ENCODE measurements at places on chromosomes 1 and 21.

- DNase-seq = no peak
These were observed 514.5 kb downstream of the NPHP4 start for GRCh38 chr1:5477716-5478115.

- no peak for DNase-seq
These were observed 178.0 kb downstream of the CAMTA1 start for GRCh38 chr1:6962996-6963911.

- no peak for DNase-seq
These were observed 58.1 kb downstream of the SCCPDH start for GRCh38 chr1:246782120-246782900.

DNA sequence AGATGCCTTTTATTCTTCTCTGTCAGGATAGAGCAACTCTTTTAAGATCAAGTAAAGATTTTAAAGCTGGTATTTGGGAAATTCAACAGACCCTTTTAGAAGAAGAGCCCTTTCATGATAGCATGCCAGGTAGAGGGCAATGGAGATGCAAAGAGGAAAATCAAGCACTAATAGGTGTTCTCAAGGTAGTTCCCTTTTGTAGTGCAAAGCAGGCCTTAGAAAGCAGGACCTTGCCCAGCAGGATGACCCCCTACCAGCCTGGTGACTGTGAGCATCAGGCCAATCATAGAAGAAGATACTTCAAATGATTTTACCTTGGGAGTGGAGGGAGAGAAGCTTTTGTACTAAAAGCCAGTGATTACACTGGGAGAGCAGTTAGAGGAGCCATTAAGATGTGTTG is 381.4 kb upstream of the ZRANB2 start:
- no peak for DNase-seq

DNA sequence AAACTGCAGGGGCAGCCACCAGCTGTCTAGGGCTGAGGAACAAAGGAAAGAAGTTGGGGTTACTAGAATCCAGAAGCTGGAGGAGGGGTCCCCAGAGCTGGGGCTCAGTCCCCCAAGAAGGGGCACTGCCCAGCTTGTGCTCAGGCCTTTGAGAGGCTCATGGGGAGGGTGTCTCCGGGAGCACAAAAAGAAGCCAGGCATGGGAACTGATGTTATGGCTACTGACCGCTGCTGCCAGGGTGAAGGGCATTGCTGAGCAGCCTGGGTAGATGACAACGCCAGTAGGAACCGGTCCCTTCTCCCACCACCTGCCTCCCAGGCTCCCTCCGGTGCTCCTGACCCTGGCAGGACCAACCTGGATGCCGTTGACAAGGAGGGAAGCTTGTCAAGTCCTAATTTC is 762.5 kb upstream of the TPTE start:
- DNase-seq = no peak

DNA sequence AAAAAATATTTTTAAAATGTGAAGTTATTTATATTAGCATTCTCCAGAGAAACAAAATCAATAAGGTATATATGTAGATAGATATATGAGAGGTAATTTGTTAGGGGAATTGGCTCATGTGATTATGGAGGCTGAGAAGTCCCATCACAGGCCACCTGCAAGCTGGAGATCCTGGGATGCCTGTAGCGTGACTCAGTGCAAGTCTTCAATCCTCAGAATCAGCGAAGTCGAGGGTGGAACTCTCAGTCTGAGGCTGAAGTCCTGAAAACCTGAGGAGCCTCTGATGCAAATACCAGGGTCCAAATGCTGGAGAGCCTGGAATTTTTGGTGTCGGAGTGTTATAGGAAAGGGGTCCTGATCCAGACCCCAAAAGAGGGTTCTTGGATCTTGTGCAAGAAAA is 658.5 kb downstream of the USP25 start:
- DNase-seq = no peak

DNA sequence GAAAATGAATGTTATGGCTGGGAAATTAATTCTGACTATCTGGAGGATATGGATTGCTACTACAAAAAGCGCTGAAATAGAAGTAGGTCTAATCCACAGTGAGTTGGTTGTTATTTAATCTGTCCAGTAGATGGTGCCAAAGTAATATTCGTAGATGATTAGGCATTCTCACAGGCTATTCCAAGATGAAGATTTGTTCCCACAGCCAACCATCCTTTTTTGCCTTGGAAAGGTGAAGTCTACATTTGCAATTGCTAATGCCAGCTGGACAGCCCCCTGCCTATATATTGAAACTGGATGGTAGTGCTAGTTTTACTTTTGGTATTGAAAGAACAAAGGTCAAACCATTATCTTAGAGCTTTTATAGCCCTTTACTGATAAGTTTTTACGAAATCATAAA is 43.8 kb downstream of the RBM11 start:
- DNase-seq = no peak

GRCh38 chr1:74976491-74976890 is 157.7 kb upstream of the LHX8 start:
- no peak for DNase-seq

GRCh38 chr1:110636149-110636935 is 30.2 kb upstream of the KCNA2 start:
- DNase-seq = no peak

GRCh38 chr1:147283011-147283410 is 40.5 kb downstream of the CHD1L start:
- DNase-seq = no peak

GRCh38 chr1:45543581-45544417 is 6.8 kb upstream of the AKR1A1 start:
- DNase-seq = peak; percentile 17

DNA sequence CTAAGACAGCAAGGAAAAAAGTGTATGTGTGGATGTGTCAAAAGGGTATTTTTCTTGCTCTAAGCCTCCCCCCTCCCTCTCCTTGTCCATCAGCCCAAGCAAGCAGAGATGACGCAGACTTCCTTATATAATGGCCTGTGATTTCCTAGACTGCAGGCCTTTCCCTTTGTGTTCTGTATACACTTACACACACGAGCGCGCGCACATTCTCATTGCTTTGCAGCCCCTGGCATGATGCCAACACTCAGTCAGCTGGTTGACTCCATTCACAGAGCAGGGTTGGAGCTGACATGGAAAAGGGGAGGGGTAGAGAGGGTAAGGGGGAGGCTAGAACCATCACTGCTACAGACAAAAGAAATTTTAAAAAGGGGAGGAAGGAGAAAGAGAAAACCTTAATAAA is 41.8 kb downstream of the GATAD2B start:
- DNase-seq = no peak

GRCh38 chr1:115805597-115805996 is 35.3 kb downstream of the NHLH2 start:
- DNase-seq = no peak

- no peak for DNase-seq
These were observed 23.5 kb downstream of the SLC19A1 start for GRCh38 chr21:45518742-45519141.

- no peak for DNase-seq
These were observed 27.3 kb upstream of the RNF19B start for GRCh38 chr1:32991819-32992488.

DNA sequence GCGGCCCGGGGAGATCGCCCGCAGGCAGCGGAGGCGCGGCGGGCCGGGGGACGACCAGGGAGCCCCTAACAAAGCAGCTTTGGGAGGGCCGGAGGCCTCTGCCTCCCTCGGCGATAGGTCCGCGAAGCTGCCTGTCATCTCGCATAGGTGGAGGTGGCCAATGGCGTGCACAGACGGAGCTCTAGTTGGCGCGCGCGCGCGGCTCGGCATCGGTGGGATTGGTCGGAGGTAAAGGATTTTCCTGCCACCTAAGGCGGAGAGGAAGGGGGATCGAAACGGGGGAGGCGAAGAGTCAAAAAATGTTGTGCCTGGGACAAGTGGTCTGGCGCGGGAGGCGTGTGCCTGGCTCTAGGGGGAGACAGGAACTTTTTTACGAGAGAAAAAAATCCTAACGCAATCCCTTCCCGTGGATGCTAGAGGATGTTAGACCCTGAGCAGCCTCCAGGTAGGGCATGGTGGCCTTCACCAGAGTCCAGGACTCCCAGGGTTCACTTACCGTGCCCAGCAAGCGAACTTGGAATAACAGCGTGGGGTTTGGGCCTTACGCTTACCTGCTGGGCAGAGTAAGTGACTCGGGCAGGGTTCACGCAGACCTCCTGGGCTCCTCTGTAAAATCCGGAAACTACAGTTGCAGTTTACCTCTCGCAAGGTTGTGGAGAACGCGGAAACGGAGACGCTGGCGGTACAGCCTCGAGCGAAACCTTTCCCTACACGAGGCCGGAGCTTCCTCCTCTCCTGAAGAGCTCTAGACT is 99.9 kb upstream of the SOD1 start:
- peak; percentile 76 for DNase-seq

- DNase-seq = no peak
These were observed 109.5 kb upstream of the ZNF648 start for GRCh38 chr1:182170891-182171461.

GRCh38 chr1:42290130-42290529 is 44.9 kb downstream of the FOXJ3 start:
- DNase-seq = no peak

- DNase-seq = no peak
These were observed at the start of gene TCHH for GRCh38 chr1:152115344-152115743. Gene TCHH (minus strand): TSS chr1:152115444. CDS start chr1:152114080, 1,364 bp downstream.

GRCh38 chr21:27519361-27519760 is 552.5 kb upstream of the ADAMTS5 start:
- DNase-seq = no peak

DNA sequence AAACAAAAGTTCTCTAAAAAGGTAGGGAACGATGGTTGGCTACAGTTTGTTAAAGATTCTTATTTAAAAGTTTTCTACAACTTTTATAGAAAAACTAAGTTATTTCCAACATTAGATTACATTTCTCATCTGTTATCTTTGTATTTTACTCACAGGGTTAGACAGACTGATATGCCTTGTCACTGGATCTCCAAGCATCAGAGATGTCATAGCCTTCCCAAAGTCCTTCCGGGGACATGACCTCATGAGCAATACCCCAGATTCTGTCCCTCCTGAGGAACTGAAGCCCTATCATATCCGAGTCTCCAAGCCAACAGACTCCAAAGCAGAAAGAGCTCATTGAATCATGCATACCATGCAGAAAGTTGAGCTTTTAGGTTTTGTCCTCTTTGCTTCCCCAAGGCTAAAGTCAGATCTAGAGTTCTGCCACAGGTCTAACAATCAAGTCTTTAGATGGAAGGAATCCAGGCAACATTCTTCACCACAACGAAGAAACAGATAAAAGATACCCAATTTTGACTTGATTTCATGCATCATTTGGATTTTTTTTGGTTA is 10.3 kb downstream of the GAS5 start:
- no peak for DNase-seq

DNA sequence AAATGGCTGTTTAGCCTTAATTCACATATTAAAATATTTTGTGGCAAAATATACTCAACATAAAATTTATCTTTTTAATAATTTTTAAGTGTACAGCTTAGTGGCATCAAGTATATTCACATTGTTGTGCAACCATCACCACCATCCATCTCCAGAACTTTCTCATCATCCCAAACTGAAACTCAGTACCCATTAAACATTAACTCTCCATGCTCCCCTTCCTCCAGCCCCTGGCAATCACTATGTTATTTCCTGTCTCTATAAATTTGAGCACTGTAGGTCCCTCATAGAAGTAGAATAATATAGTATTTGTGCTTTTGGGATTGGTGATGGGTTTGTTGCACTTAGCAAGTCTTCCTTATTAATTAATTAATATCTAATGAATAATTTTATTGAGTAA is 29.4 kb downstream of the CCN1 start:
- no peak for DNase-seq

GRCh38 chr1:238982736-238983135 is 403.6 kb upstream of the CHRM3 start:
- no peak for DNase-seq

GRCh38 chr21:43712268-43712942 is 6.5 kb upstream of the PDXK start:
- no peak for DNase-seq

DNA sequence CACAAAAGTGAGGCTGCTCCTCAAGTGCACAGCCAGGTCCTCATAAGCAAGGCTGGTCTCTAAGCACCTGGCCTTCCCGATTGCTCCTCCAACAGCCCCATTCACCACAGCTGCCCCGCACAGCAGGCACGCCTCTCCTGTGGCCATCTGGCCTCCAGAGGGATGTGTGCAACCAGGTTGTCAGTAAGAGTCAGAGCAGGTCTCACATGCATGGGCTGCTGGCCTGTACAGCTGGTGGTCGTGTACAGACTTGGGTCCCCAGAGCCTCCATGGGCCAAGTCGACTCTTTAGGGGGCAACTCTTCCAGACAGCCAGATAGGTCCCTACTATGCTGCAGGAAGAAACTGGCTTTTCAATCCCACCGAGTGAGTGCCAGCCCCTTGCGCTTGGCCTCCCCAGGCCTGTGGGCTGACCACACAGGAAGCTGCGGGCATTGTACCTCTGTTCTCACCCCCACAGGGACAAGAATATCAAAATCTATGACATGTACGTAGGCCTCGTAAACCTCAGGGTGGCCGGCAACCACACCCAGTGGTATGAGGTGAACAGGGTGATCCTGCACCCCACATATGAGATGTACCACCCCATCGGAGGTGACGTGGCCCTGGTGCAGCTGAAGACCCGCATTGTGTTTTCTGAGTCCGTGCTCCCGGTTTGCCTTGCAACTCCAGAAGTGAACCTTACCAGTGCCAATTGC is 1.4 kb downstream of the PRSS38 start:
- no peak for DNase-seq

DNA sequence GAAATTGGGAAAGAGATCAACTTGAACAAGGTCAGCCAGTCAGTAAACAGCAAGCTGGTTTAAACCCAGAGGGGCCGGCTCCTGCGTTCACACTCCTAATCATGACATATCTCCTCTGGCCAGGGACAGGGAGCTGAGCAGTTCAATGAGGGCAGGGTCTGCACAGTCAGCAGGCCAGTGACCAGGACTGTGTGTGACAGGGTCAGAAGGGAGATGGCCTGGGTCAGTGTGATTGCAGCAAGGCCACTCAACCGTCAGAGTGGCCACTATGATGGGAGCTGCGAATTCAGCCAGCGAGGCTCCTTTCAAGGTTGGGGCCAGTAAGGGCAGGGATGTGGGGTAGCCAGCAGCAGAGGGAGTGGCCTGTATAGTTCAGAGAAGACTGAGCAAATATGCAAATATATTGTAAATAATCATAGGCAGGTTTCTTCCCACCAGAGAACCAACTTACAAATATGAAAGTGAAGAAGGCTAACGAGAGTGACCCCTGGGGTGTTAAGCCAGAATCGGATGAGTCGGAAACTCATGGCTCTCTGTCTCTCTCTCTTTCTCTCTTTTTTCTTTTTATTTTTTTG is 20.0 kb downstream of the NOL9 start:
- no peak for DNase-seq

- DNase-seq = no peak
These were observed 6.5 kb downstream of the MEX3A start for GRCh38 chr1:156075775-156076204.

- DNase-seq = no peak
These were observed 9.4 kb upstream of the FMO3 start for GRCh38 chr1:171081314-171081753.
